ENCODE measurements at places on chromosomes 2 and 18.

DNA sequence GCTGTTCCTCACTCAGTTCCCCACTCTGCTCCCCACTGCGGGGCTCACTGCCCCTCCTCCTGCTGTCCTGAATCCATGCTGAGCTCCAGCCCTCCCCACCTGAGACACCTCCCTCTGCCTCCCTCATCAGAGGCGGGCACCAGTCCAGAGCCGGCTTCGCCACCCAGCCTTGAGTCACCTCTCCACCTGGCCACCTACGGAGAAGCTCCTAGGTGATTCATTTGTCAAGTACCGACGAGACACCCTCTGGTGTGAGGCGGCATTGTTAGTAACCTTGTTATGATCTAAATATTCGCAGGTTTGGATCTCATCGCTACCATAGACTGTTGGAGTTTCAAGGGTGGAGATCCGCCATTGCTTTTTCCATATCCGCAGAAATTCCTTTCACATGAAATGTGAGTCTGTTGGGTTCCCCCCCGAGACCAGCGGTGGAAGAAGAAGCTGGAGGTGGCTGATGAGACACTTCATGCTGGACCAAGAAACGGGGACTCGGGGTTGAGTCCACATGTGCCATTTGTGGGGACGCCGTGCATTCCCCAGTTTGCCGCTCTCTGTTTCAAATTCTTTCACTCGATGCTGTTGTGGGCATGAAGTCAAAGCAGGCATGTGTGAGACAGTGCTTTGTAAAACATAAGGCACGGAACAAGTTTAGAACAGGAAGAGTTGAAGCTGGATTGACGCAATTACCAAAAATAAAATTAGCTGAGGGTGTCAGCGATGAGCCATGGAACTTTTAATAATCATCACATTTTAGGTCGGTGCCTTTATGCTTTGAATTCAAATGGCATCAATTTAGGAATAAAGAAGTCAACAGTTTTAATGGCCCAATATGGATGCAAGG, 259.8 kb upstream of the HDAC4 start:
- DNase-seq: no peak

DNA sequence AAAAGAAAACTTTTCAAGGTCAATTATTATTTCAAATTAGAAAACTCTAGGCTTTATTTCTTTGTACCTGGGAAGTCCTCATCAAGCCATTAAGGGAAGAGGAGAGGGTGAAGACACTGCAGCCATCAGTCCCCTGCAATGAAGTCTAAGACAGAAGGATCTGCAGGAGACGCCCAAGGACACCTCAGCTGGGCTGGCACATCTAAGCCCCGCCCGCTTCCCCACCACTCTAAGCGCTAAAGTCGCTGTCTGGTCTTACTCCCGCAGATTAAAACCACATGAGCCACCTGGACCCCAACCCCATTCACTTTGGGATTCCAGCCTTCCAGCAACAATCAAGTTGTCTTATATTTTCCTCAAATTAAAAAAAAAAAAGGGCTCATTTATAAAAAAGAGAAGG, 104.4 kb downstream of the AFF3 start:
- DNase-seq: no peak

- DNase-seq: no peak
These were observed 136.7 kb downstream of the ACKR3 start for GRCh38 chr2:236706288-236706687.

DNA sequence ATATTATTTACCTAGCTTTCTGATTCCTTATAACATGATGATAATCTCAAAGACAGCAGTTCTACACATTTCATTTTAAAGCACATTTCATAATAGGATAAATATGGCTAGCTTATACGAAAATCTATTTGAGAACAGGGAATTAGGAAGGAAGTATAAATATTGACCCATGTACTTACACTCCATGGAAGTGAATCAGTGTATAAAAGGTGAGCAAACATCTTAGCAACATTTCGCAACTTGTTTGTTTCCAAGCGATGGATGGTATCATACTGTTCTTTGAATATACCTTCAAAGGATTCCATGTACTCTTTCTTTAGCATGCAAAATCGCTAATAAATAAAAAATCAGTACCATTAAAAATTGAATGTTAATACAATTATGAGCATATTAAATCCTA, 53.1 kb downstream of the CWC22 start:
- DNase-seq: no peak

DNA sequence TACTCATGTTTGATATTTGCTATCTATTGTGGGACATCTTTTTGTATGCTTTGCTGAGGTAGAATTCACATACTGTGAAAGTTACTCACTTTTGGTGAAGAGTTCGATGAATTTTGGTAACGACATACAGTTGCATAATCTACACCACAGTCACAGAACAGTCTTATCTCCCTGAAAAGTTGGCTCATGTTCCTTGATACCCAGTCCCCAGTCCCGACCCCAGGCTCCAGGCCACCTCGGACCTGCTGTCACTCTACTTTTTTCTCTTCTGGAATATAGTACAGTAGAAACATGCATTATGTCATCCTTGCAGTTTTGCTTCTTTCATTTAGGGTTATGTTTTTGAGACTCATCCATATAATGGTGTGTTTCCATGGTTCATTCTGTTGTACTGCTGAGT, 191.7 kb downstream of the FAM210A start:
- DNase-seq: no peak

DNA sequence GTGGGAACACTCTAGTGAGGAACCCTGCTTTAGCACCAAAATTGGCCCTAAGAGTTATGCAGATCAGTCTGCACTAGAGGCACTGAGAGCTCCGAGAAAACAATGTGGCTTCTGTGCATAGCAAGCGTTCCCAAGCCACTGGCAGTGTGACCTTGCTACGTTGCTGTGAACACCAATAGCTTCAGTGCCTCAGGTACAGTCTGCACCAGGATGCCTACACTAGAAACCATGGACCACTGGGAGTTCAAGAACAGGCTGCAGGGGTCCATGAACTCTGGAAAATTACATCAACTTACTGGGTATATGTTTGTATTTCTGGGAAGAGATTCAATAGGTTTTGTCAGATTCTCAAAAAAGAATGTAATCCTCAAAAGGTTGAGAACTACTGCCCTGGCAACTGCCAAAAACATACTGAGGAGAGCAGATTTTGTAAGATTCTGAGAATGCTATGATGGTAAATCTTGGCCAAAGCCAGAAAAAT, 18.3 kb upstream of the SP3 start:
- DNase-seq: no peak

- no peak for DNase-seq
These were observed 2.4 kb downstream of the MRPL33 start for GRCh38 chr2:27773959-27774358.

- no peak for DNase-seq
These were observed 39.3 kb downstream of the IL1RL2 start for GRCh38 chr2:102226171-102226570.

DNA sequence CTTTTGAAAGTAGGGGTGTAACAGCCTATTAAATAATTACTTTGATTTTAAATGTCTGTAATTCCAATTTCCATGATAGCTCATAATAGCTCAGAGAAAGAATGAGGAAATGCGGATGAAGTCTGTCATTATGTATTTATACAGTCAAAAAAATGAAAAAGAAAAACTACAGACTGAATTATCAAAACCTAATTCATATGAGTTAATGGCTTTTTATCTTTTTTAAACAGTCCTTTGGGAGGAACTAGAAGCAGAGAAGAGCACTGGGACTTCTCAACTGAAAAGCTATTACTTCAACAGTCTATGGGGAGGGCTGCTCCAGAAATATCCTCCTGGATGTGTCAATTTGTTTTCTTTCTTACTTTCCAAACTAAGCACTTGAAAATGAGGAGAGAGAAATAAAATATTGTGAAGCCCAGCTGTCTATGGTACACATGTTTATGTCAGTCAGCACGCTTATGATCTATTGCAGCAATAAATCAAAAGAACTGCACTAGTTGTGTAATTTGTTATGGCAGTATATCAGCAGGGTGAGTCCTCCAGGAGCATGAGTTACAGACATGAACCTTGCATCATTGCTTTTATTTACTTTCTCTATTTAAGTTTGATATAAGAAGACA, 1550.2 kb downstream of the LRP1B start:
- no peak for DNase-seq

- DNase-seq: no peak
These were observed 5.6 kb downstream of the METTL5 start for GRCh38 chr2:169819106-169819505.

GRCh38 chr2:237885111-237885930, 25.9 kb downstream of the RAMP1 start:
- no peak for DNase-seq

DNA sequence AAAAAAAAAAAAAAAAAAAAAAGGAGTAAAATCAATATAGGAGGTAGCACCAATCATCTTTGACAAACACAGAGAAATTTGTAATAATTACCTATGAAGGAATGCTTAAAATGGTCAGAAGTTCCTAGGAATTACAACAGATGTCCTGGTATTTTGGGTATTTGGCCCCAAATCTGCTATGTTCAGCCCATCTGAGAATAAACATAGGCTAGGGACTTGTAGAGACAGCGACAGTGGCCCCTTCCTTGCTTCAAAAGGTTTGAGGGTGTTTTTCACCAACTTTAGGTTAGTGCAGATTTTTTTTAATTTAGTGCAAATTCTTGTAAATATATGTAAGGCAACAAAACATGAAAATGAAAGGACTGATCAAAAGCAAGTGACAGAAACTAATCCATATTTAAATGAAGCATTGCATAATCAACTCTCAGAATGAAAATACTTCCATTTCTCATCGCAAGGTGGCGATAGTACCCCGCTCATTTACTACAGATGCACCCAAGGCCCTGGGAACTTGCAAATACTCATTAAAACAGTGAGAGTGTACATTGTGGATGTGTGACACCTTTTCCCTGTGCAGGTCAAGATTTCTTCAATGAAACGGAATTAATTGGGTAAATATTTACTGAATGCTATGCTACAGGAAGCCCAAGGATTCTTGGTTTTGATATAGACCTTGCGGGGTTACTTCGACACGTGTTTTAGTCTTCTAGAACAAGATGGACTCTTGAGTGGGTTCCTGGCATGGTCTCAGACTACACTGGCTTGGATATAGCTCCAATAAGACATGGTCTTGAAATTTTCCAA, 44.6 kb downstream of the FAM124B start:
- peak; percentile 65 for DNase-seq

DNA sequence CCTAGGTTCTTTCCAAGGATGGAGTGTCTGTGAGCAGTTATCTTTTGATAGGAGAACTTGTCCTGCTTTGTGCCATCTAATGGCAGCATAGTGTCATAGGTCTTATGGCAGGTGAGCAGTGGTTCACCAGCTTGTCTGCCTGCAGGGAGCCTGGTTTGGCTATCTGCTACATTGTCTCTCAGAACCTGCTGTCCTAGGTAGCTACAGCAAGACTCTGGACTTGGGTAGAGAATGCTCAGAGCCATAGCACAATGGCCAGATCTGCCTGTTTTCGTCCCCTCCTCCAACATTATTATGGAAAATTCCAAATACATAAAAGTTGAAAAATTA, 28.3 kb downstream of the AGFG1 start:
- no peak for DNase-seq

- DNase-seq: peak; percentile 73
These were observed 1.8 kb downstream of the KIF5C start for GRCh38 chr2:148876595-148877402.

GRCh38 chr2:24993406-24994145, 21.8 kb upstream of the DNAJC27 start:
- no peak for DNase-seq

GRCh38 chr18:23033056-23033455, 99.9 kb downstream of the RBBP8 start:
- DNase-seq: no peak

DNA sequence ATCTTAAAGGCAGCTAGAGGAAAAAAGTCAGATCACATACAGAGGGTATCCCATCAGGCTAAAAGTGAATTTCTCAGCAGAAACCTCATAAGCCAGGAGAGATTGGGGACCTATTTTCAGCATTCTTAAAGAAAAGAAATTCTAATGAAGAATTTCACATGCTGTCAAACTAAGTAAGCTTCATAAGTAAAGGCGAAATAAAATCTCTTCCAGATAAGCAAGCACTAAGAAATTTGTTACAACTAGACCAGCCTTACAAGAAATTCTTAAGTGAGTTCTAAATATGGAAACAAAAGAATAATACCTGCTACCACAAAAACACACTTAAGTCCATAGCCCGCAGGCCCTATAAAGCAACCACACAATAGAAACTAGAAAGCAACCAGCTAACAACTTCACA, 186.1 kb downstream of the ETAA1 start:
- no peak for DNase-seq

GRCh38 chr2:85538507-85539360, at the start of gene MAT2A:
Gene MAT2A (plus strand): TSS chr2:85539168. CDS start chr2:85539288, 120 bp downstream.
- peak; percentile 89 for DNase-seq

DNA sequence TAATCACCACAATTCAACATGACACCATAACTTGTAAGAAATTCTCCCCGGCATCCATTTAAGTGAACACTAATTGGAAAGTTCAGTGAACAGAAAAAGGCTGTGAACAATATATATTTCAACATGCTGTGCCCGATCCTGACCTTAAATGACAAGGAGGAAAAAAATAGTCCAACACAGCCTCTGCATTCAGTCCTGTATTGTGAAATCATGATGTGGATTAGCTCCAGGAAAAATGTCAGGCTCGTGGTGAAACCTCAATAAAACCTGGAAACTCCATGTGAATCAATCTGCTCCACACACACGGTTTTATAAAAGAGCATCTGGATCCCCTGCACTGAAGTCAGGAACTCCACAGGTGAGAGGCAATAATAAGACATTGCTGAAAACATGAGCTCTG, 145.4 kb upstream of the SPOPL start:
- DNase-seq: no peak

- no peak for DNase-seq
These were observed 270.9 kb upstream of the TCF4 start for GRCh38 chr18:55858661-55859515.

- DNase-seq: no peak
These were observed 546.7 kb upstream of the ID2 start for GRCh38 chr2:8134985-8135682.

- no peak for DNase-seq
These were observed 211.7 kb downstream of the CLIP4 start for GRCh38 chr2:29326926-29327325.

- DNase-seq: no peak
These were observed 34.7 kb downstream of the CRACDL start for GRCh38 chr2:98901291-98901690.

- no peak for DNase-seq
These were observed 1.8 kb downstream of the ASIC4 start for GRCh38 chr2:219515874-219516629.

GRCh38 chr2:6562771-6563170, 302.9 kb downstream of the CMPK2 start:
- DNase-seq: no peak

- DNase-seq: peak; percentile 11
These were observed 2.1 kb downstream of the HADHB start for GRCh38 chr2:26246818-26247217.

GRCh38 chr2:24892928-24893327, 27.1 kb downstream of the ADCY3 start:
- DNase-seq: no peak
